ENCODE measurements at places on chromosomes 3 and 15.

DNA sequence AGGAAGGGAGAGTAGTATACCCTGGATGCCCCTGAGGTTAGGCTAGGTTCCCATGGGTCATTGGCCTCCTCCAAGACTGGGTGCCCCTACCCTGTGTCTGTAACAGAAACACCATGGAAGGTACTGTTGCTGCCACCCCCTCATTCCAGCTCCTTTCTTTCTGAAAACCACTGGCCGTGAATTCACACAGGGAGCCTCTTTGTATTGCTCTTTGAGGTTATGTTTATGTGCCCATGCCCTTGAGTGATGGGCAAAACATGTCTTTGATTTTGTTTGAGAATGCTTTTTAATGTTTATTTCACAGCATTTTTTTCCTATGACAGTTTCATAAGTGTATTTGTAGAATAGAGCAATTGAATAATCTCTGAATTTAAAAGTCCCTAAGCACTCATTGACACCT lies 79.7 kb downstream of the RARB start:
- DNase-seq, result no peak

DNA sequence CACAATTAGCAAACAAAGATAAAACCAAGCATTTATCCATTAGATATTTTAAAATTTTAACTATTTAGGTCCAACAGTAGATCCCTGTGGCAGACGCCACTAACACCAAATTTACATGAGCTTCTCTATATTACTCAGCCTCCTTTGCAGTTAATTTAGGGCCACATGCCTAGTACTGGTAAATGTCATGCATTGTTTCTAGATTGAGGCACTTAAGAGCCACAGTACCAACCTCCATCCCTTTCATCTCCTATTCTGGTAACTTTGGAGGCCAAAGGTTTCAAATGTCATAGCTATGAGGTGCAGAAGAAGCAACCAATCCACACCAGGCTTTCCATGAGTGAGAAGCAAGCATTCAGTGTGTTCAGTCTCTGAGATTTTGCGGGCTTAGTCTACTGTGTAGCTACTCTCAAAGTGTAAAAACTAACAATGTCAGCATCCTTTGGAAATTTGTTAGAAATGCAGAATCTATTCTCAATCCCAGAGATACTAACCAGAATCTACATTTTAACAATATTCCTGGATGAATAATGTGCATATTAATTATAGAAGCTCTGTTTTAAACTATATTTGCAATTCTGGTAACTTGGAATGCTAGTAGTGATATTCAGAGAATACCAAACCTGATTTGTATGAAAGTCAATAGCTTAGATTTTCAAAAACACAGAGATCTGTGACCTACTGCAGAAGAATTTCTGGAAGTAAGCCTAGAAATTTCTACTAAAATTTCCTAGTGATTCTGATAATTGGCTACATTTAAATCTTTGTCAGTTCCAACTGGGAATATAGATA lies 206.3 kb upstream of the CD96 start:
- no peak for DNase-seq

- no peak for DNase-seq
Observed at GRCh38 chr15:82165948-82166376, 96.6 kb downstream of the EFL1 start.

DNA sequence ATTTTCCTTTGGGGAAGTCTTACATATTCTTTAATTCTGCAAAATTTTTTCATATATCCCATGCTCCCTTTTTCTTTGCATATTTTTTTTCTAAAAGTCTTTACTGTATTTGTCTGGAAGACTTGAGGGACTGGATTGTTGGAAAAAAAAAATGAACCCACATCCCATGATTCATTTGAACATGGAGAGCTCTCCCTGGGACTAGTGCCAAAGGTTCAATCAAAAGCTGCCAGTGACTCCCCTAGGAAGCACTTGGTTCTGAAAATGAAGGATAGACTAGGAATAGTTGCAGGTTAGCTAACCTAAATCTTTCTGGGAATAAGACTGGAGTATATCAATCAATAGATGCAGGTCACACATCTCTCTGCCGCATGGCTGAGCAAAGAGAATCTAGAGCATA lies 16.4 kb upstream of the BNC1 start:
- DNase-seq, result no peak

DNA sequence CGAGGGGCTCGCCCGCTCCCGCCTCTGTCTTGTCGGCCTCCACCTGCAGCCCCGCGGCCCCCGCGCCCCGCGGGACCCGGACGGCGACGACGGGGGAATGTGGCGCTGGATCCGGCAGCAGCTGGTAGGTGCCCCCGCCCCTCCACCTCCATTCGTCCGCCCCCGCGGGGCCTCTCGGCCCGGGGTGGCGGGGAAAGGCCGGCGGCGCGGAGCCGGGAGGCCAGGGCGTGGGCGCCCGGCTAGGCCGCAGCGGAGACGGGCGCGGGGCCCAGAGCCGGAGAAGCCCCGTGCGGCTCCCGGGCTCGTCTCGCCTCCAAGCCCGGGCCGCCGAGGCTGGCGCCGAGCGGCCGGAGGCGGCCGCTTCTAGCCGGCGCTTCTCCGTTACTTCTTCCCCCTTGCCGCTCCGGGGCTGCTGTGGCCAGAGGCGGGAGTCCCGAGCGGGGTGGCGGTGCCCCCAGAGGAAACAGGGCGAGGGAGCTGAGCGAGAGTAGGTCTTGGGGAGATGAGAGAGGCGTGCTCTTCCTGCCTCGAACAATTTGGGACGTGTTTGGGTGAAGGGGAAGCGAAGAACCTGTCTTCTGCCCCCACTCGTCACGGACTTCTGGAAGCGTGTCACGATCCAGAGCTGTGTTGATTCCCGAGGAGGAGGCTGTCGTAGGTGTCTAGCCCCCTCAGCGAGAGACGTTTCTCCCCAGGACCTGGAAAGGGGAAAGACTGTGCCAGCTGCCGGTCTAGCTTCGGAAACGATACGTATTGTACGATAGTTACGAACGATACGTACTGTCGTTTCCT lies 555 bp downstream of the ATP11B start:
- peak; percentile 77 for DNase-seq

DNA sequence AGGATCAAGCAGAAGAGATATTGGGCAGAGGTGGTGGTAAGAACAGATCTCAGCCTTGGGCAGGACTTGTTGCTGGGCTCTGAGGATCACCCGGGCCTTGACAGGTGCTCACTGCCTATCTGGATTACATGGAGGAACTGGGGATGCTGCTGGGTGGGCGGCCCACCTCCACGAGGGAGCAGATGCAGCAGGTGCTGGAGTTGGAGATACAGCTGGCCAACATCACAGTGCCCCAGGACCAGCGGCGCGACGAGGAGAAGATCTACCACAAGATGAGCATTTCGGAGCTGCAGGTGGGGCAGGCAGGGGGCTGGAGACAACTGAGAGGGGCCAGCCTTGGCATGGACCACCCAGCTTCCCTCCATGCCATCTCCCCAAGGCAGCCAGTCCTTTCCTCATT lies 7.9 kb downstream of the ECE2 start:
- peak; percentile 46 for DNase-seq

GRCh38 chr15:26103002-26103404 lies 239.9 kb upstream of the ATP10A start:
- DNase-seq, result no peak

DNA sequence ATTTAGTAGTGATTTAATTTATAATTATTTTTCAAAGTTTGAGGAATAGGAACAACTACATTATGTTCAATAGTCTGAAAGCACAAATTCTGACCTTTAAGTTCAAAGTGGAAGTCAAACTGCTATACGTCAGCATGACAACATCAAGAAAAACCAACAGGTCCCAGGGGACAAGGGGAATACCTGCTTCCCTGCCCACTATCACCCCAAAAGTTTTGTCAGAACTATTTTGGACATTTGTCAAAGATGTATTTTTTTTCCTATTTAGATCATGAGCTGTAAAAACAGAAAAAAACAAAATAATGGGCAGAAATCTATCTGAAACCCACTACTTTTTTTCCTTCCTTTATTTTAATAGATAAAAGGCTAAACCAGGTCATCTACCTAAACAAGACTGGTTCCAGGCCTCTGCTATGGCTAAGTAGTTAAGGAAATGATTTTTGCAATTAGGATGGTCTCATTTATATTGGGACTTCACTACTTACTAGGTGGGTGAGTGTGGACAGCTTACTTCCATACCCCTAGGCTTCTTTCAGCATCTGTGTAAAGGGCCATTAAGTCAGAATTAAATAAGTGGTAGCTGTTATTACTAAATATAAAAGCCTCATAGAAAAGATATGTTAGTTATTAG lies 746.3 kb downstream of the FHIT start:
- DNase-seq, result no peak

DNA sequence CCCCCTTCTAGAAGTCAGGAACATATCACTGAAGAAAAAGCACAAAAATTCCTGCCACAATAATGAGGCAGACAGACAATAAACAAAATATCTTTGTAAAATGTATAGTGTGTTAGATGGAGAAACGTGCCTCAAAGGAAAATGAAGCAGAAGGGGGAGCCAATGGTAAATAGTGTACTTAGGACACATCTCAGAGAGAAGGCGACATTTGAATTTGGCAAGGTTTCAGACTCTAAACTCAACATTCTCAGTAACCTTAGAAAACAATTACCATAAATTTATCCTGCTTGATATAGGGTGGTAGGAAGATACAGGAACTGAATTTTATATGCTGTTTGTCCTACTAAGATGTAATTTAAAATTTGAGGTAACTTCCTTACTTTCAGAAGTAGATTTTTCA lies 52.6 kb upstream of the PTX3 start:
- no peak for DNase-seq

DNA sequence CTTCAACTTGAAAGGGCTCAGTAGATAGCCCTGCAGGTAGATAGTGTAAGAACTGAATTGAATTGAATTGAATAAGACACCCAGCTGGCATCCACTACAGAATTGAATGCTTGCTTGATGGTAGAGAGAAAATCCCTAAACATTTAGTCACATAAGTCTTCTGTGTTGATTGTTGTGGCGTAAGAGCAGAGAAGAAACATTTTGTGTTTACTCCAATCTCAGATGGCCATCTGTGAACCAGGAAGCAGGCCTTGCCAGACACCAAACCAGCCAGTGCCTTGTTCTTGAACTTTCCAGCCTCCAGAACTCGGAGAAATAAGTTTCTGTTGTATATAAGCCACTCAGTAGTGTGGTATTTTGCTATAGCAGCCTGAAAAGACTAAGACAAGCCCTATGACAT lies 43.6 kb downstream of the SST start:
- no peak for DNase-seq

DNA sequence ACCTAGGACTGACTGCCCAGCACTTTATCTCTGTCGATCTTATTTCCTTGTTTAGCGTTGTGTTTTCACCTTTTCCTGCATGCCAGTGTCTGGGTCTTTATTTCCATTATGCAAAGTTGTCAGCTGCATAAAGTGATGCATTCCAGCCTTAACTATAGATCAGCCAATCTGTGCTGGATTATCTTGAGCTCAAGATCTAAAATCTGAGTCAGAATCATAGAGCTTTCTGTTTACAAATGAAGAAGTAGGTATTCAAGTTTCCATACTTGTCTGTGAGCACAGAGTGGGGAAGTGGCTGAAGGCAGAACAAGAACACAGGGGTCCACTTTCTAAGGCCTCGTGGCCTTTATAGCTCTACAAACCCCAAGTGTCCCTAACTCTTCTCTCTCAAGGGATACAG lies 82.4 kb upstream of the PLCL2 start:
- no peak for DNase-seq

GRCh38 chr3:15708882-15709677 lies 88.7 kb downstream of the ANKRD28 start:
- no peak for DNase-seq

- DNase-seq, result peak; percentile 59
Observed at GRCh38 chr3:190514413-190515153, 698 bp downstream of the IL1RAP start.

GRCh38 chr3:132180337-132180791 lies 136.8 kb upstream of the ACP3 start:
- no peak for DNase-seq

- no peak for DNase-seq
Observed at GRCh38 chr3:48950051-48950450, 31.4 kb downstream of the ARIH2 start.

DNA sequence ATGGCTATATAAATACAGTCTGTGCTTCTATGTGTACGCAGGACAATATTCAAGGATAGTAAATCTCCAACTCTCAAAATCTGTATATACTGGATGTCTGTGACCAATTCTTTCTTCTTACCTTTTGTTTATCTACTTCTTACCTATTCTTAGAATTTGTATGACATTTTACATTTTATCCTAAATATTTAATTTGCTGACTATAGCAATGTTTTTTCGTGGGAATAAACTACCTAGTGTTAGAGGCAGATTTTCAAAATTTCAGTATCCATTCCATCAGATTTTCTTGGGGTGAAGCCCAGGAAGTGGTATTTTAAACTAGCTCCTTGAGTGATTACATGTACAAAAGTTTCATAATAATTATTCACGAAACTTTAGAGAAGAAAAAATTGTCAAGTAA lies 334.5 kb upstream of the BCHE start:
- no peak for DNase-seq

DNA sequence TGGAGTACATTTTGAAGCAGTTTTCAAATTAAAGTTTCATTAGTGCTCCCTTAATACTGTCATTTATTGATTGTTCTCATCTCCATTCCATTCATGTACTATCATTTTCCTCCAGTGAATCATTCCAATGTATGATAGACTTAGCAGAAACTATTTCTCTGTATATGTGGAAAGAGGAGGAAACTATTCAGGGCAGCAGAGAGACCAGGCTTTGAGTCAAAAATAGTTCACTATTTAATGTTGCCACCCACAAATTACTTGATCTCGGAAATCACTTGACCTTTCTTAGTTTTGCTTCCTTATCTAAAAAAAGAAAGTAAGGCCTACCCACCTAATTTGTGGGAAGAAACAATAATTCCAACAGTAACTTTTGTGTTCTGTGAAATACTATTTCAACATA lies 610.5 kb upstream of the ZNF385D start:
- no peak for DNase-seq

DNA sequence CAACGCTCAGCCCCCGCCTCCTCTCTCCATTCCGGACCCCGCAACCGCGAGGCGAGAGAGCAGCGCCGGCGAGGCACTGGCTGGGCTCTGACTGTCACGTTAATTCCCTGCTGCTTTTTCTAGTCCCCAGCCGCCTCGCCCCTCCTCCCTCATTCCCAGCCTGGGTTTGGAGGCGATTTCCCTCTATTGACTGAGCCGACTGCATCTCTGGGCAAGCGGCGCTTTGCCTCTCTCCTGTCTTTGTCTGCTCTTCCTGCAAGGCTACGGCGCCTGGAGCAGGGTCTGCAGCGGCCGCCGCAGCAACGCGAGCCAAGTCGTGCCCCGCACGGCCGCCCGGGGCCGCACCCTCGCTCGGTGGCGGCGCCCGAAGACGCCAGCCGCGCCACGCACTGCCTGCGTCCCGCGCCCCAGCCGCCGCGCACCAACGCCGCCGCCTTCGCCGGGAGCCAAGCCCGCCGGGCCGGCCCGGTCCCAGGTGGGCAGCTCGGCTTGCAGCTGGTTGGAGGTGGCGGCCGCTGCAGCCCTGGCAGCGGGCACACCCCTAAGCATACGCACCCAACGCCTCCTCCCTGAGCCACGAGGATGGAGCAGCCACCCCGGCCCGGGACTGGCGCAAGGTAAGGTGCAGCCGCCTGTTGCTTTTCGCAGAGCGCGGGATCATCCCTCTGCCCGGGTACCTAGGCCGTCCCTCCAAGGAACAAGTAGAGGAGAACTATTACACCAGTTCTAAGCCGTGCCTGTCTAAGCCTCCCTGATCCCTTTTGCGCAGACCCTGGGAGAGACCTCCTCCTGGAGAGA lies at the start of gene LRRC3B:
Gene LRRC3B (plus strand): TSS at position 152 of the 798 bp plus-strand sequence. CDS start 86,901 bp downstream, outside the sequence.
- no peak for DNase-seq
